Left colon (tissue), 2 donors: ENCODE measurements at places on chromosomes 4 and X. TPM values are rescaled to one million over a fixed set of nuclear protein-coding genes. Genes with fewer than 3 reads are reported as not detected.

- no peak for DNase-seq
These were observed 4.2 kb upstream of the PYURF start for GRCh38 chr4:88527787-88528186.

- DNase-seq = no peak
These were observed 56.1 kb downstream of the TSPAN5 start for GRCh38 chr4:98602270-98602669.

DNA sequence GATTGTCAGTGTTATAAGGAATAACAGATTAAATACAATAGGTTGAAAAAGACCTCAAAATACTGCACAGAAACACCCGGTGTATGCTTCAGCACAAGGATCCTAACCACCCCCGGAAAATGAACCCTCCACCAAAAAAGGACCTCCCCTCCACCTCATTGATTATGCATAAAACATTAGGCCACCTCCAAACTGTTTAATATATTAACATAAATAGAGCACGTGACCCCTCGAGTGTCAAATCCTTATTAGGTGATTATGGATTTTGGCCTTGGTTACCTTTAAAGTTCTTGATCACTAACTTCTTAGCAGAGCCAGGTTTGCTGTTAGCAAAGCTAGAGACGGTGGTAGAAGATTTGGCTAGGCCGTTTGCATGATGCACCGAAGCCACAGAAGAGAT lies 958 bp downstream of the CUL4B start:
- DNase-seq = no peak

The XPNPEP2 gene
- total RNA-seq = 11.9 TPM

DNA sequence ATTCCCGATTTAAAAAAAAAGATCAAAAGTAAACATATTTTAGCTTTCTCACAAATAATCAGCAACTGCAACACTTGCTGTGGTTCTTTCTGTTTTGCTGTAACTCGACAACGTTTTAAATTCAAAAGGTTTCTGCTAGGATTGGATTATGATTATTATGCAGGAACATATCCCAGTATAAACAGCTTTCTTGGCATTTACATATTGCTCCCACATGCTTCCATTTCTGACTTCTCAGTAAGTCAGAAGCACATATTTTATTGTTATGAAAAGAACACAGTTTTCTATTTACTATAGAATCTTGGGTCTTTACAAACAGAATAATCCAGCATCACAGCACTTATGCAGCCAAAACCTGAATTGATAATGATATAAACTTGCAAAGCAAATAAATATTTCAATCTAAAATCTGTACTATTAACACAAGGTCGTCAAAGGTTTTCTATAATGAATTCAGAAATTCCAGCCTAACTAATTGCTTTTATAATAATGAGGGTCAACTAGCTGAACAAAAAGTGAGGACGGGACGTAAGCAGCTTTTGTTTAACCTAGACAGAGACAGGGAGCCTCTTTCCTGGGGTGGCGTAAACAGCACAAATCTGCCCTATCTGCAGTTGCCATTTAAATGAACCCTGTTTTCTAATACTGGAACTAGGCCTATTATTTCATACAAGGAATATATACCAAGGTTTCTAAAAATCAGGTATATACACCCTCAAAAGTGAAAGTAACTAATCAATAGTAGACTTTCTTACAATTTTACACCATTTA lies 9.8 kb upstream of the PCDH18 start:
- DNase-seq = no peak

GRCh38 chr4:90198086-90198847 lies 71.1 kb downstream of the CCSER1 start:
- no peak for DNase-seq

The PLP1 gene
- total RNA-seq = 16.7 TPM

The PHEX gene
- total RNA-seq = 0.06 TPM

DNA sequence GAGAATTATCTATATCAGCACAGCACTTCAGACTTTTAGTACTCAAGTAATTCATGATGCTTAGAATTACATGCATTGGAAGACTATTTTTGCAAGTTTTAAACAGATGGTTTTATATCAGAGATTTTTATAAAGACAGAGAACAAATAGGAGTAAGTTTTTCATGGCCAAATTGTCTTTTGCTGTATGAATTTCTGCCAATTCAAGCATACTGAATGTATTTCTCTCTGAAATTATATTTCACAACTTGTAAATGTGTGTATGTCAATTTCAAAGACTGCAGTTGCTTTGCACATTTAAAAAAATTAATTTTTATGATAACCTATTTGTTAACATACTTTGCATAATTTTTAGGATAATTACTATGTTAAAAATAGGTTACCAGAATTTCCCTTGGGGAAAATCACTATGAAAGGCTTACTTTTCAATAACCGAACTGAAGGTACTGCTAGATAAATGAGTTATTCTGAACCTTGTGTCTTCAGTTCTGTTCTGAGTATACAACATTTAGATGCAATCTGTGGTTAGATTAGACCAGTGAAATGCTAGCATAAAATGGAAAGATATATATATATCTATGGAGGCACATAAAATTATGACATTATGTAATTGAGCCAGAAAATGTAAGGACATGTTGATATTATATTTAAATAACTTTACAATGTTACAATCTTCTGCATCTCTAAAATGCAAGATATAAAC lies 1344.2 kb upstream of the PABPC4L start:
- no peak for DNase-seq

DNA sequence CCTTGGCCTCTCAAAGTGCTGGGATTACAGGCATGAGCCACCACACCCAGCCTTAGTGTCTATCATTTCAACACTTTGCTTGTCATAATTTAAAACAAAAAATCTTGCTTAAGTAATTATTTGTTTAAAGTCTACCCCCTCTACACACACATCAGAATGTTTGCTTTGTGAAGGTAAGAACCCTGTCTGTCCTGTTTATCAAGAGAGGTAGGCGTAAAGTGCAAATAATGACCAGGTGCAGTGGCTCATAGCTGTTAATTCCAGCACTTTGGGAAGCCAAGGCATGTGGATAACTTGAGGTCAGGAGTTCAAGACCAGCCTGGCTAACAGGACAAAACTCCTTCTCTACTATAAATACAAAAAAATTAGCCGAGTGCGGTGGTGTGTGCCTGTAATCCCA lies 326.7 kb upstream of the CLNK start:
- no peak for DNase-seq

The CTAG1A gene
- not detected for total RNA-seq

DNA sequence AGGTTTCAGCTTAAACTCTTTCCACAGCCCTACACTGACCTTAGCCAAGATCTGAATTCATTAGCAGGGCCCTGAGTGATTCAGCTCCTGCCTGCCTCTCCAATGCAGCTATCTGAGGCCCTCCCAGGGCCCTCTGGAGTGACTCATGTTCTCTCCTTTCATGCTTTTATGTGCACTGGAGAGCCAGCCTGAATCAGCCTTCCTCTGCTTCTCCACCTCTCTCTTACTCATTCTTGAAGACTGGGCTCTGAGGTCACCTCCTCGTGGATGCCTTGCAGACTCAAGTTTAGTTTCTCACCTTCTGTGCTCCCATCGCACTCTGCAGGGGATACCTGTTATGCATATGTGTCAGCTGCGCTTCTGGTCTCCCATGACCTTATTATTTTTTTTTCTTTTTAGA lies 3.1 kb upstream of the OCIAD2 start:
- DNase-seq = no peak

DNA sequence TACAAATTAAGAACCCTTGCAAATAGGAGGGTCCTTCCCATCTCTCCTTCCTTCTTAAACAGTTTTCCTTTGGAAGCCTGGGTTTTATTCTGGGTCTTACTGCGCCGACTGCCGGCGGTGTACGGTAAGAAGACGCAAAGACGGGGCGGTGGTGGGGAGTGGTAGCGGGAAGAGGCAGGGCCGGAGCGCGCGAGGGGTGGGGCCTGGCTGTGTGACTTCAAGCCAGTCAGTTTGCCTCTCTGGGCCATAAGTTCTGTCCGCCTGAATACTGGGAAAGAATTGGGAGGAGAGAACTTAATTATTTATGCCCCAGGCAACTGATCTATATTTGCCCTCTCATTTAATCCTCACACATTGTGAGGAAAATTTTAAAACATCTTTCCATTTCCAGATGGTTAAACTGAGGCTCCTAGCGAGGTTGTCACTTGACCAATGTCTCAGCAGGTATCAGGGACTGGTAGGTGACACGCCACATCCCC lies 726 bp upstream of the KANTR start:
- DNase-seq = peak; percentile 85
